ENCODE measurements at places on chromosomes 13 and 19.

DNA sequence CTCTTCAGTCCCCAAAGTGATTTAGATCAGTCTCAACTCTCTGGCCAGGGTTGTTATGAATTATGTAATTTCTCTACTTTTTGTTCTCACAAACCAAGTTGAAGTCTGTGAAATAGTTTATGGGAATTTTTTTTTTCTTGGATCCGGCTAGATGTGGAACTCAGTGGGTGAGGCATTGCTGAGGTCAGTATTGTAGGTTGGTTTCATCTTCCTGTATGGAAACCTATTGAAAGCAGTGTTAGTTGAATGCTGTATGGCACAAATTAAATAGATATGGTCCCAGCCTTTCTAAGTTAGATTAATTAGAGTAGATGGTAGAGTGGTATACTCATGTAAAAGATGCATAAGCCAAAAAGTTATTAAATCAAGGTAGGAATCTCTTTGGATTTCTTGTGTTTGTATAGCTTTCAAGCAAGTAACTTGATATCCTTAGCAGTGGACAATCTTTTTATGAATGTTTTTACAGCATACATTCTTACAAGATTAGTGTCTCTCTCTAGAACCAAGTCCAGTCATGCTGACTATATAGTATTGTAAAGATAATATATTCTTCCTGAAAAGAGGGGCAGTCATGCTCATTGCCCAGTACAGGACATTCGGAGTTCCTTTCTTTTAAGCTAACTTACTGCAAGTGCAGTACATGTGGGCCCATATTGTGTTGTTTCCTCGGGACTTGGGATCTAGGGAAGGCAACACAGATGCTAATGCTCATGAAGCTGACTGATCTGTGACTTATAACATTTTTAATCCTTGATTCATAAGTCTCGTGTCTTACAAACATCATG lies 2541.1 kb downstream of the PCDH9 start:
- DNase-seq: no peak

GRCh38 chr13:36814465-36814864 lies 4.6 kb upstream of the RFXAP start:
- DNase-seq: no peak

GRCh38 chr13:81319351-81319750 lies 978.4 kb upstream of the SPRY2 start:
- no peak for DNase-seq

DNA sequence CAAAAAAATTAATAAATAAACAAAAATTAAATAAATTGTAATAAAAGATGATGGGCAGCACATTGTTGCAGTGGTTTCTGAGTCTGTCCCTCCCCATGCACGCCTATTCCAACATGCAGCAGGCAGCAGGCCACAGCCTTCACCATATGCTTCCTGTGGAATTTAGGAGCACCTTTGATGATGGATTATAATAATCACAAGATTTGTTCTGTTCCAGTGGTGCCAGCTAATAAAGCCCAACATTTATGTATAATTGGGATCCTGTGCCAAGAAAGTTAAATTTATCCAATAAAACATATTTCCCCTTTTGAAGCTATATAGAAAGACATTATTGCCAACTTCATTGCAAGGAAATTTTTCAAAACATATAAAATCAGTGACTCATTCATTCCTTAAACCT lies 328.6 kb downstream of the FGF14 start:
- DNase-seq: no peak

DNA sequence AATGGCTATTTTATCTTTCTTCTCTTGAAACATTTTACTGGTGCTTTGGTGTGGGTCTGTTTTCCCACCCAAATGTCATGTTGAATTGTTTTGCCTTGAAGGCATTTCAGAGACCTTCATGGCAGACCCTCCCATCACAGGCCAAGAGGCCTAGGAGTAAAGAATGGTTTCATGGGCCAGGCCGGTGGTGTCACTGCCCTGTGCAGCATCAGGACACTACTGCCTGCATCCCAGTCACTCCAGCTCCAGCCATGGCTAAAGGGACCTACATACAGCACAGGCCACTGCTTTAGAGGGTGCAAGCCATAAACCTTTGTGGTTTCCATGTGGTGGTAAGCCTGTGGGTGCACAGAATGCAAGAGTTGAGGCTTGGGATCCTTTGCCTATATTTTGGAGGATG lies 326.9 kb downstream of the SLITRK5 start:
- no peak for DNase-seq

DNA sequence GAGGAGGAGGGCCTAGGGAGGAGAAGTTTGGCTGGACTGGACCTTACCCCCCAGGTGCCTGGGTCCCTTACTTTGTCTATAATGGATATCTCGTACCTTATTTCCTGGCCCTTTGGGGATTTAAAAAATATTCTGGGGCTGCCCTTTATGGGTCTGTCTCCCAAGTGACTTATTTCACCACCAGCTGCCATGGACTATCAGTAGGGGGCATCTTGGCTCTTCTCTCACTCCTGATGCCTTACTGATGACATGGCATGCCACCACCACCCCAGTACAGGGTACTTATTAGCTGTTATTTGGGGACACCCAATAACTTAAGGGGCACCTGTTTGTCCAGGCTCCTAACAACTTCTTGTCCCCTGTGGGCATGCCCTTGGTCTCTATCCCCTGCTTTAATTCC lies 38.0 kb downstream of the NFIX start:
- no peak for DNase-seq
